ENCODE measurements at places on chromosomes 6 and 20.

DNA sequence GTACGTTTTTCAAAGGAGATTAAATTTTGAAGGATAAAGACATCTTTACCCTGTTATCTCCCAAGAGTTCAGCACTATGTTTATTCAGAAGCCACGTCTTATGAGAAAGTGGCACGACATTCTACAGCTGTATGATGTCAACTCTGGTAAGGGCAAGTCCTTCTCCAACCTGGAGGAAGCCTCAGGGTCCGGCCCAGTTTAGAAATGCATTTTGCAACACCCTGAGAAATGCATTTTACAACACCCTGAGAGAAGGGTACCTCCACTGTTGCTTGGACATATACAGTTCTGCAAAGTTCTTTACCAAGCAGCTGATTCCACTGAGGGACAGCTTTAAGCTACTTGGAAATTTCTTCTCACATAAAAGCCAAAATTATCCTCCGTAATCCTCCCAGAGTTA, 17.5 kb downstream of the NAPB start:
- no peak for DNase-seq

DNA sequence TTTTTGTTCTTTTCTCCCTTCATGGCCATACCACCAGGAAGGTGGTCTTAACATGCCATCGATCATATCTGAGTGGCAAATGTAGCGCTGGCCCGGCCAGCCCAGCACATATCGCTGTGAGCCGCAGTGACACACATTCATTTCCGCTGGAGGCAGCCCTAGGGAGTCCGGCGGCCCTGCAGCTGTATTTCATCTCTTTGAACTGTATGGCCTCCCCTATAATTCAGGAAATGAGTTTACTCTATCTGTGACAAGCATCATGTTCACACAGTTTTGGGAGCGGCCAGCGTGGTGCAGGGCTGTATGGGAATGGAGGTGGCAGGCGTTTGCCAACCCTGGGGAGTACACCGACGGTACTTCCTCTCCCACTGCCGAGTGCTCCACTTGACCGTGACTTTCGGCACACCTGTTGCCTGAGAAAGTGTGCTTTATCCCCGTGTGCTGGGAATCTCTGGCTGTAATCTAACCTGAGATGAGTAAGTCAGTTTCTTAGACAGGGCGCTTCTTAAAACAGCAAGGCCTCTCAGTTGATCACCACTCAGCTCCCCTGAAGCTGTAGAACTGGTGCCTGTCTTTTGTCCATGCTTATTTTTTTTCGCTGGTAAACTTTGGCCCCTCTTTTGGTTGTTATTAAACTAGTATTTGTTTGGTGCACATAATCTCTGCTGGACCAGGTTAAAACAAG, 257.1 kb upstream of the TAB2 start:
- DNase-seq = peak; percentile 41

GRCh38 chr6:82872185-82872584, 193.5 kb downstream of the UBE3D start:
- no peak for DNase-seq

GRCh38 chr6:143959927-143960326, 48.1 kb downstream of the PLAGL1 start:
- no peak for DNase-seq

DNA sequence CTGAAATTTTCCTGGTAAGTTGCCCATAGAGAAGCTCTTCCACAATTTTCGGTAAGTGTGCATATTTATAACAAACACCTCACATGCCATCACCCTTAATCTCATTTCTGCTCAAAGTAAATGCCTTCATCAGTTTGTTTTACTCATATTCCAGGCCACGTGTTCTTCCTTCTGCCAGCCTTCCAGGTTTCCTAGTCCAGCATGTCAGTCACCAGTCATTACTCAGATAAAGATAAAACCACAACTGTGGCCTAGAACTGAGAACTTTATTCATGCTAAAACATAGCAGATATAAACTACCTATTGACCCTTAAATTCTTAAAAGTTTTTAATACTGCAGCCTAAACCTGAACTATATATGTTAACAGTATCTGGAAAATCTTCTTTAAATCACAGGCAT, 149.5 kb upstream of the SLC22A16 start:
- no peak for DNase-seq

GRCh38 chr6:95417856-95418255, 159.5 kb upstream of the MANEA start:
- DNase-seq = no peak

- no peak for DNase-seq
Observed at GRCh38 chr6:117477988-117478852, 4.3 kb upstream of the DCBLD1 start.

DNA sequence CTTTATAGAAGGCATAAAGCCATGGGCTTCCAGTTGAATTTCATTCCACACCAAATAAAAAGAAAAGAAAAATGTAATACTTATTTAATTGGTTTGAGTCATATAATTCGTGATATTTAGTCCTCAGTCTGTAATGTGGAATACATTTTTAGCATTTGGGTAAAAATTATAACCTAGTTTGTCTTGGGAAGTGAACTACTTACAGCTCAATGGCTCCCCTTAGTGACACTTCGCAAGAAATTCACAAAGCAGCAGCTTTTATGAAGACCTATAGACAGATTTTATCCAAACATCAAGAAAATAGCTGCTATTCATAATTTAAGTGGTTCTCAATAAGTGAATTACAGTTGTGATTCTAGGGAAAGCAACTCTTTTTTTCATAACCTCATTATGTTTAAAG, 72.1 kb downstream of the RSPO3 start:
- DNase-seq = no peak

- DNase-seq = no peak
Observed at GRCh38 chr6:67916399-67916798, 718.7 kb upstream of the ADGRB3 start.

DNA sequence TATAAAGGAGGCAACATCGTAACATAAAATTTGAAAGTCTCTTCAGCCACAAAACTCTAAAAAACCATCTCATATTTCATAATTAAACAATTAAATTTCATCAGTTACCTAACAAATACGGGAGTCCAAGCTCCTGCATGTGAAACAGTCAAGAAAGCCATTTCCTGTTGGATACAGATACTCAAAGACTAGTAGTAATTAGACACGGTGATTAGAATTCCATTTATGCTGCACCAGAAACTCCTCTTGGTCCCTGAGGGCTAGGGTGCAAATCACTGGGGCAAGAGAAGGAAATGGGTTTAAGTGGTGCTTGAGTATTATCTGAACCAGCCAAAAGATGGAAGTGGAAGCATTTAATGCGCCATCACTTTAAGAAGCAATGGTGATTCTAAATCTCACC, 27.4 kb downstream of the TRAM2 start:
- DNase-seq = no peak

DNA sequence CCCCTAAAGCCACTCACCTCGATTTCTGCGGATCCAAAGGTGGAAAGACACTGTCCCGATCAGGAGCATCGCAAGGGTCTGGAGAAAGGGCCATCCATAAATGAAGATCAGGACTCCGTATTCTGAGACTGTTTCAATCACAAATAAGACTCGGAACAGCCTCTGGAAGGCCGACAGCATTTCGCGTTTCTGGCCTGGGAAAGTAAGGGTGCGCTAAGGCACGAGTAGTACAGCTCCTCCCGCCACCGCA, 44.6 kb downstream of the DPPA5 start:
- DNase-seq = no peak

- DNase-seq = no peak
Observed at GRCh38 chr6:89042664-89043063, 37.9 kb upstream of the PNRC1 start.

DNA sequence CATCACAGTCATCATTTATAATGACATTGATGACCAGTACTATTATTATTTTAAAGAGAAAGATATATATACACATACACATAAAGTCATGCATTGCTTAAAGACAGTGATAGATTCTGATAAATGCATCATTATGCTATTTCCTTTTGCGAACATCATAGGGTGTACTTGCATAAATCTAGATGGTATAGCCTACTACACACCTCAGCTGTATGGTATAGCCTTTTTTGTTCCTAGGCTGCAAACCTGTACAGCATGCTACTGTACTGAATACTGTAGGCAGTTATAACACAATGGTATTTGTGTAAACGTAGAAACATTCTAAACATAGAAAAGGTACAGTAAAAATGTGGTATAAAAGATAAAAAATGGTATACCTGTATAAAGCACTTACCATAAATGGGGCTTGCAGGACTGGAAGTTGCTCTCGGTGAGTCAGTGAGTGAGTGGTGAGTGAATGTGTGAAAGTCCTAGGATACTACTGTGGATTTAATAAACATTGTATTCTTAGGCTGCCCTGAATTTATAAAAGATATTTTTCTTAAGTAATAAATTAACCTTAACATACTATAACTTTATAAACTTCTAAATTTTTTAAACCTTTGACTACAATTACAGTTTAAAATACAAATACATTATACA, 23.9 kb downstream of the QKI start:
- DNase-seq = no peak

- no peak for DNase-seq
Observed at GRCh38 chr6:56314683-56315523, 67.5 kb upstream of the COL21A1 start.

- DNase-seq = no peak
Observed at GRCh38 chr6:44132476-44132875, 5.1 kb downstream of the TMEM63B start.

- peak; percentile 52 for DNase-seq
Observed at GRCh38 chr6:151389618-151390275, 1.6 kb downstream of the ZBTB2 start.

- DNase-seq = no peak
Observed at GRCh38 chr20:46979603-46980241, 85.1 kb downstream of the EYA2 start.

GRCh38 chr6:6694825-6695624, 106.5 kb downstream of the LY86 start:
- DNase-seq = no peak

DNA sequence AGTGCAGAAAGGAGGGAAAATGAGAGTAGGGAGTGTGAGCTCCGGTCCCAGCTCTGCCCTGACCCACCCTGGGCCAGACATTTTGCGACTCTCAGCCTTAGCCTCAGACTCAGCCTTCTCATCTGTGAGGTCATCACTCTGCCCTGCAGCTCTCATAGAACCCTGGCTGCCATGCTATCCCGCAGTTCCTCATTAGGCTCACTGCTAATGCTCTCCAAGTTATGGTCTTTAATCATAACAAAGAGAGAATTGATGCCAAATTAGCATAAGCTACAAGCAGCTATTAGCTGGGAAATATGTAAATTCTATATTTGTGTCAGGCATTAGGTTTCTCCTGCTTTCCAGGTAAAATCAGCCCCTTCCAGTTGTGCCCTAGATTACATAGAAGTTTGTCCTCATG, 46.5 kb upstream of the MLN start:
- no peak for DNase-seq

DNA sequence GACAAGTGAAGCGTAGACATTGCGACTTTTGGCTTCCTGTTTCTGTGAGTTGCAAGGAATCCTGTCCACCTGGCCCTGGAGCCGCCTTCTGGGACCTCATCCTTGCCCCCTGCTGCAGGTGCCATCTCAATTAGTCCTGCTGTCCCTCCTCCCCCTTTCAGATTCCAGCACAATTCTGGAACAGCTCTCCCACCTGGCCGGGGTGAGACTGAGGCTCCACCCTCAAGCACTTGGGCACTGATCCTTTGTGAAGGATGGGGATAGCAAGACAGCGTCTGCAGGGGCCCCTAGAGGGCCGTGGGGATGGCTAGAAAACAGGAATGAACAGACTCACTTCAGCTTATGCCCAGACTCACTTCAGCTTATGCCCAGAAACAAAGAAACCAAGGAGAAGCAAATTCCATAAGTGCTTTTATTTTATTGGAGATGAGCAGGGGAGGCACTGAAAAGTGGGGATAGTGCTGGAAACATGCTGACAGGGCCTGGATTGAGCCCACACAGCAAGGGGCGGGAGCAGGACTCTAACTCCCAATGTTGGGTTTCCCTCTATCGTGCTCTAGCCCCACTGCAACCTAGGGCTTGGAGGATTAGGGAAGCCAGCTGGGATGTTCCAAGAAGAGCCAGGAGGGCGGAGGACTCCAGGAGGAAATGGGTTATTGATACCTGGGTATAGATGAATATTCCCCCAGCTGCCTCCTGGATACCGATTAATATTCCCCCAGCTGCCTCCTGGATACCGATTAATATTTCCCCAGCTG, 1.4 kb downstream of the C6orf15 start:
- no peak for DNase-seq

DNA sequence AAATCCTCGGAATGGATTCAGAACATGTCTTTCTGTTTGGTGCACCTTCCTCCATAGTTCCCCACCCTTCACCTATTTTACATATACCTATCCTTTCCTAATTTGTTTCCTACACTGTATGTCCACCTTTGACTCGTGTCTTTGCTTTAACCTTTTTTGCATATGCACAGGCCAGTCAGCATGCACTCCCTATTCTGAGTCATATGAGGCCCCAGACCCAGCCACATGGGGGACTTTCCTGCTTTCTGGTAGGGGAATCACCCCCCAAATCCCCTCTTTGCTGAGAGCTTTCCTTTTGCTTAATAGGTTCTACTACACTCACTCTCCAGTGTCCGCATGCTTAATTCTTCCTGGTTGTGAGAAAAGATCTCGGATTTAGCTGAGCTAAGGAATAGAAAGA, 393.8 kb upstream of the IMPG1 start:
- no peak for DNase-seq

GRCh38 chr6:12058172-12058961, 46.3 kb downstream of the HIVEP1 start:
- DNase-seq = no peak

- DNase-seq = no peak
Observed at GRCh38 chr6:167572106-167572505, 247.2 kb downstream of the TTLL2 start.

Measured in stimulated activated CD4-positive, alpha-beta T cell treated with anti-CD3 and anti-CD28 coated beads, Interleukin-4, amount 100 ng/mL, for 24 hours (primary cell).